C1 segment of cervical spinal cord (tissue), 14 donors: ENCODE measurements at places on chromosomes 2 and 18.
A peak's percentile ranks its signal among the peaks of the same experiment; 100 is the strongest.

GRCh38 chr2:67156796-67157195 lies 240.3 kb upstream of the ETAA1 start:
- DNase-seq: no peak

- DNase-seq: no peak
Observed at GRCh38 chr2:218536804-218537494, 31.2 kb downstream of the USP37 start.

- DNase-seq: no peak
Observed at GRCh38 chr2:238457927-238458324, 31.2 kb downstream of the ASB1 start.

- DNase-seq: no peak
Observed at GRCh38 chr18:22044474-22045220, 124.7 kb upstream of the GATA6 start.

GRCh38 chr2:36594849-36595248 lies 3.1 kb downstream of the FEZ2 start:
- no peak for DNase-seq

DNA sequence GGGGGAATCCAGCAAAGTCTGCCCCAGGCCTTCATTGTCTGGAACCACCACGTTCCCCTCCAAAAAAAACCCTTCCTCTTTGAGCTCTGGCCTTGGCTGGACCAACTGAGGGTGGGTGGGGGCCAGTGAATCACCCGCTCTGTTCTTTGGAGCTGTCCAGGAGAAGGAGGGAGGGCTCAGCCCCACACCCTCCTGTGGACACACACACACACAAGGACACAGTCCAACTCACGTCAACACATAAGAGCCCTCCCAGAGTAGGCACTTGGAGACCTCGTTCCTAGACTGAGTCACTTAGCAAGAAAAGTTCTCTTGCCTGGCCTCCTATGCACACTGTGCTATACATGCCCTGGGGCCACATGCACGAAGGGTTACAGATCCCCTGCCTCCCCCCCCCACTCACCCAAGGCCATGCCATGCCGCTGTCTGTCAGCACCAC lies 1.2 kb upstream of the TNS1 start:
- no peak for DNase-seq

GRCh38 chr2:38601463-38602135 lies 1.1 kb downstream of the HNRNPLL start:
- no peak for DNase-seq

- no peak for DNase-seq
Observed at GRCh38 chr2:142843731-142844130, 33.7 kb upstream of the KYNU start.

DNA sequence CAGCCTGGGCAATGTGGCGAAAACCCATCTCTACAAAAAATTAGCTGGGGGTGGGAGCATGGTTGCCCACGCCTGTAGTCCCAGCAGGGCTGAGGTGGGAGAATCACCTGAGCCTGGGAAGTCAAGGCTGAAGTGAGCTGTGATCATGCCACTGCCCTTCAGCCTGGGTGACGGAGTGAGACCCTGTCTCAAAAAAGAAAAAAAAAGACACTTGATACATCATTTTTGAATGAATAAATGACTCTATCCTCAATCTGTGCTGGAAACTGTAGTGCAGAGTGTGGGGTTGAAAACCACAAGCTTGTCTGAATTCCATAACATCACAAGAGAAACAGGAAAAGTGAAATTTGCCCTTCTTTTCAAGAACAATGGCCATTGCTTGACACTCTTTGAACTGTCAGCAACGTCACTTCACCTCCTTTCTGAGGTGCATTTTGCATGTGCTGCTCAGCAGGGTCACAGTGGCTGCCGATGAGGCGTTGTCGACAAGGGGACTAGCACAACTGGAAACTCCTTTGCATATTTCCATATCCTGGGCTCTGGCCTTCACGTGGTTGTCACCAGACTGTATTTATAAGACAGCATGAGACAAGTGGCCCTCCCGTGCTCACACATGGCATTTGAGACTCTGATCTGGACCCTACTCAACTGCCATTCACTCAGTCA lies 54.2 kb downstream of the DDX1 start:
- no peak for DNase-seq

GRCh38 chr2:104518256-104518655 lies 335.7 kb upstream of the POU3F3 start:
- no peak for DNase-seq

GRCh38 chr2:157839822-157840221 lies 36.3 kb downstream of the ACVR1 start:
- no peak for DNase-seq

DNA sequence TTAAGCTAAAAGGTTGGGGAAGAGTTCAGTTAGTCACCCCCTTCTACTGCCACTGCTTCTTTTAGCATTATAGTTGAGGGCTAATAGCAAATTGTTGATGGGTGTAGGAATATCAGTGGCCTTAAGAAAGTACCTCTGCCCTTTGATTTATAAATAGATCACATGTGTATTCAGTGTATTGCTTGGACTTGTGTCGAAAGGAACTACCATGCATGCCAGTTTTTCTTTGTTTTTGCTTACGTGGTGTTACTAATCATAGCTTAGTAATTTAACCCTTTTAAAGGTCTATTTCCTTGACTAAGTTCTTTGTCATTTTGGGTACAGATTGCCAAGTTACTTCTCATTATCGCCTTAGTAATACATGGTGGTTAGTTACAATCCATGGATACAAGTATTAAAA lies 85.6 kb downstream of the MIB1 start:
- DNase-seq: no peak

- DNase-seq: peak; percentile 87
Observed at GRCh38 chr2:207625014-207625907, at the start of gene METTL21A. Gene METTL21A, minus strand, starts transcription at chr2:207625394. Its CDS starts 1,019 bp downstream, at chr2:207624375.

DNA sequence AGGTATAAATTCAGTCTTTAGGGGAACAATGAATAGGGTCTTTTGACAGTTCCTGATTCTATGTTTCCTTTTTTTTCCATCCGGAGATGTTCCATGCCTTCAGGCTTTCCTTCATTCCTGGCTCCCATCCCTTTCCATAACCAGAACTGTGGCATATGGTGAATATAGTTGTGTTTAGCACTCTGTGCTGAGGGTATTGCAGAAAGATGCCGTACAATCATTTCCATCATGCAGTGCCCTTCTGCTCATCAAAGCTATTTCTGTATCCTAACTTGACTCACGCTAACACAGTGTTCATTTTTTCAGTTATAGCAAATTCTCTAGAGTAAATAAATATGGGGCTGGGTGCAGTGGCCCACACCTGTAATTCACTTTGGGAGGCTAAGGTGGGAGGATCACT lies 131.9 kb upstream of the EML6 start:
- DNase-seq: no peak

- DNase-seq: no peak
Observed at GRCh38 chr2:112712903-112713584, 7.8 kb upstream of the NT5DC4 start.

DNA sequence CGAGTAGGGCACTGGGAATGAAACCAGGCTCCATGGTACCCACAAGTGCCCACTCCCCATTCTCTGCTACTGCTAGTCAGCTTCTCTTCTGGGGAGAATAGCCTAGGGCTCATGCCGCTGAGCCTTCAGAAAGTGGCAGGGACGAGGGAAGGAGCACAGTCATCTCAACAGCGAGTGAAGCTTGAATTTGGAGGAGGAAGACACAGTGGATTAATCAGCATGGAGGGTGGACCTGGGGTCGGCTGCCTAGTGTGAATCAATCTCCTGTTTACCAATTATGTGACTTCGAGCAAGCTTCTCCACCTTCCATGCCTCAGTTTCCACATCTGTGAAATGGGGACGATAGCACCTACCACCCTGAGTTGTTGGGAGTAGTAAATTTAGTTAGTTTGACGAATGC lies 157.0 kb downstream of the SEPTIN10 start:
- DNase-seq: no peak

DNA sequence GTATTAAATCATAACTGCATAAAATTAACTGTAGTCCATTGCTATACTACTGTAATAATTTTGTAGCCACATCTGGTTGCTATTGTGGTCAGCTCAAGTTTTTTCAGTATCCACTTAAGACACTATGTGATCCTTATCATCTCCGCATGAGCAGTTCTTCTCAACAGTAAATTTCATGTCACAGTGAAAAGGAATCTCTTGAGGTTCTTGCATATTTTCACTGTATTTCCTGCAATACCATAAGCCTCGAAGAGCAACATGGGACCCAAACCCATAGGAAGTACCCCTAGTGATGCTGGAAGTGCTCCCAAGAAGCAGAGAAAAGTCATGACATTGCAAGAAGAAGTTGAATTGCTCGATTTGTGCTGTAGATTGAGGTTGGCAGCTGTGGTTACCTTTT lies 86.7 kb downstream of the LDLRAD4 start:
- DNase-seq: no peak

GRCh38 chr18:22977847-22978701 lies 44.9 kb downstream of the RBBP8 start:
- no peak for DNase-seq

- DNase-seq: no peak
Observed at GRCh38 chr18:36158266-36158867, 28.7 kb downstream of the ELP2 start.

GRCh38 chr2:233867993-233868532 lies at the start of gene MSL3B:
Gene MSL3B, minus strand, starts transcription at chr2:233868386.
- DNase-seq: no peak

GRCh38 chr2:215503381-215503780 lies 67.5 kb upstream of the FN1 start:
- no peak for DNase-seq

DNA sequence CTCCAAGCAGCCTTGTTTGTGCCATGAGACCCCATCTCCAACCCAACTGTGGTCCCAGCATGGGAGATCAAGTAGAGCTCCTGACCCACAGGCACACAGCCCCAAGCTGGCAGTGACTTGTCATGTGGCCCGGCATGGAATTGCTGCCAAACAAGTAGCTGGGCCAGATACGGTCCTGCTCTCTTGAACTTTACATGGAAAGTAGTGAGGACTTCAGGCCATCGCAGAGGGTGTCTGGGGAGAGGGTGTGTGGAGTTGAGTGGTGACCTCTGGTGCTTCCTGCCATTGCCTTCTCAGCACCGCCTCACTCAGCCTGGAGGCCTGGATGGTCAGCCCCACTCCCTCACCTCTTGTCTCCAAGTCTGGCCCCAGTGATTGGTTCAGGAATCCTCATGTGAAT lies 10.9 kb upstream of the SLC4A3 start:
- no peak for DNase-seq

DNA sequence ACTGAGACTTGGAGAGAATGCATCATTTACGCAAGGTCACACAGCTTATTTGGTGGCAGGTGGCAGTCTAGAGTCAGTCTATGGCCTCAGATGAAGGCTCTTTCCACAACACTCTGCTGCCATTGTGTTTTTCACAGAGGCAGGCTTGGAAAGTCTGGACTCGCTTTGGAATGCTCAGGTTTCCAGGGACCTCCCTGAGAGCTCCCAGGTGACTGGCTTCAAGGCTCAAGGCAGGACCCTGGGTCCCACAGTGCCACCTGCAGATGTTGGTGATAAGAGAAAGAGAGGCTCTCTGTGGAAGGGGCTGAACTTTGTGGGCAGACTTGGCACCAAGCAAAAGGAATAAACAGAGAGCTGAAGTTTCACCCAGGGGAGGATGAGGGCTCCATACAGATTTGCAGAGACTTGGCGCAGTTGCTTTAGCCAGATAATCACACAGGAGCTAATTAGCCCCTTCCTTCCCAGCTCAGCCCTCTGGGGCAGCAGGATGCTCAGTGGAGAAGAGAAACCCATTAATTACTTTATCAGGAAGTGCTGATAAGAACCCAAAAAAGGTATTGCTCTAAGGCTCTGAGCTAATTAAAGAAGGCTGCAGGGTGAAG lies 103.5 kb downstream of the LBH start:
- DNase-seq: no peak

DNA sequence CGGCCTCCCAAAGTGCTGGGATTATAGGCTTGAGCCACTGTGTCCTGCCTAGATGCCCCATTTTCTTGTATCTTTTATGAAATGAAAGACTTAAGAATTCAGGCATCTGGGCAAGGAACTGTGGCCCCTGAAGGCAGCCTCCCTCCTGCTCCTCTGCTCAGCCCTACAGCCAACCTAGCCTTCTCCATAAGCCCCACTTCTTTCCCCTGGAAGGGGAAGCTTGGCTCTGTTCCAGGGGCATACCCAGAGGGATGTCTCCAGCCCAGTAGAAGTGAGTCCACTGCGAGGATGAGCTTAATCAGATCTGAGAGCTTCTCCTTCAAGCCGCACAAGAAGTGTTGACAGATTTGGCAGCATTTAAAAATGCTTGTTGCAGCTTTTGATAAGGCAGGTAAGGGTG lies 39.7 kb downstream of the RHOB start:
- DNase-seq: no peak

DNA sequence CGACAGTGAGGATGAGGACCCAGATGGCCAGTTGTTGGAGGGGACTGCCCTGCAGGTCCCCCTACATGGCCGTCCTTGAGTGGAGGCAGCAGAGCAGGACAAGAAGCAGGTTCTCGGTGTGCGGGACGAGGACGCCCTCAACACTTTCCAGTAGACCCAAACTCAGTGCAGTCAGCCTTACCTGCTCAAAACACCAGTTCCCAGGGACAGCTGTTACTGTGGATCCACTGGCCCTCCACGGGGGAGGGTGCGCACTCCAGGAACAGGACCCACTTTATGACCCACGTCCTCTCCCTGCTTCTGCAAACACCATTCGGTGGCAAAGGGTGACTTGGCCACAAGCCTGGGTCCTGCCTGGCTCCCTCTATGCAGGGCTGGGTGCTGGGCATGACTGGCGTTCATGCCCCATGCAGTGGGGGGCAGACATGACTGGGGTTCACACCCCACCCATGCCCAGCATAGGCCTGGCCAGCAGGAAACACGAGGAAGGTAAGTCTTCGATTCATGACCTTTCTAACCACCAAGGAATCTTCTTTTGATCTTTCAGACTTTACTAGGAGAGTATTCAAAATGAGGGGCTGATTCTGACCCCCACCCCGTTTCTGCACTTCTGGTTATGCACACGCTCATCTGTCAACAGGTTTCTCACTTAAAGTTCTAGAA lies 233.7 kb downstream of the HDAC4 start:
- no peak for DNase-seq

DNA sequence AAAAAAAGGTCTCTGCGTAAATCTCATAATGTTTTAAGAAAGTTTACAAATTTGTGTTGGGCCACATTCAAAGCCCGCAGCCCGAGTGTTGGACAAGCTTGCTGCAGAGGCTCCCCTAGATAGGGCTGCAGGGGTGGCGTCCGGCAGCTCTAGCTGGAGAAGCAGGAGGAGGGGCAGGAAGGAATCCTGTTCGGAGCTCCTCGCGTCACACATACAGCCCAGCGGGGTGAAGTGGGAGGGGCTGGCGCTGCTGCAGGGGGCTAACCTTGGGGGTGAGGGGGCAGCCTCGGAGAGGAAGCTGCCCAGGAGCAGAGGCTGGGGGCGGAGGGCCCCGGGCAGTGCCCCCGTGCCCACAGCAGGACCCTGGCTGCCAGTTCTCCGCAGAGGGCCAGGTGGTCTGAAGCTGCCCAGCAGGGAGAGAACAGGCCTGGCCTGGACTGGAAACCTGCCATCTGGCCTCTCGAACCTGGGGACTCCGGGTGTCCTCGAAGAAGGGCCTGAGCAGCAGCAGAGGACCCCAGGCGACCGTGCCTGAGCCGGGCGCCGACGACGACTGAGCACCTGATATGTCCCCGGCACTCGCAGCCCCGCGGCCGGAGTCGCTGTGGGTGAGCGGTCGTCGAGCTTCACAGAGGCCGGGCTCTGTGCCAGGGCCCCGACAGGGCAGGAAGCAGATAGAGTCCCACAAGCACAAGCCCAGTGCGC lies 2.6 kb upstream of the GPR35 start:
- DNase-seq: no peak

GRCh38 chr2:46554397-46554796 lies 75.0 kb downstream of the TMEM247 start:
- peak; percentile 51 for DNase-seq

- DNase-seq: no peak
Observed at GRCh38 chr2:66843847-66844246, 408.9 kb downstream of the MEIS1 start.
